Body of pancreas (tissue), 4 donors: ENCODE measurements at places on chromosomes 5 and 9. TPM values are rescaled to one million over a fixed set of nuclear protein-coding genes. Genes with fewer than 3 reads are reported as not detected.

The C5orf46 gene
- not detected for total RNA-seq

The ACTBL2 gene
- total RNA-seq: not detected

The THBS4 gene
- 20.8 TPM for total RNA-seq

The TBC1D9B gene
- 69.8 TPM for total RNA-seq

The CTNNAL1 gene
- total RNA-seq: 15.8 TPM

The PCDHGA12 gene
- total RNA-seq: 5.4 TPM

The SLC27A6 gene
- 1.3 TPM for total RNA-seq

DNA sequence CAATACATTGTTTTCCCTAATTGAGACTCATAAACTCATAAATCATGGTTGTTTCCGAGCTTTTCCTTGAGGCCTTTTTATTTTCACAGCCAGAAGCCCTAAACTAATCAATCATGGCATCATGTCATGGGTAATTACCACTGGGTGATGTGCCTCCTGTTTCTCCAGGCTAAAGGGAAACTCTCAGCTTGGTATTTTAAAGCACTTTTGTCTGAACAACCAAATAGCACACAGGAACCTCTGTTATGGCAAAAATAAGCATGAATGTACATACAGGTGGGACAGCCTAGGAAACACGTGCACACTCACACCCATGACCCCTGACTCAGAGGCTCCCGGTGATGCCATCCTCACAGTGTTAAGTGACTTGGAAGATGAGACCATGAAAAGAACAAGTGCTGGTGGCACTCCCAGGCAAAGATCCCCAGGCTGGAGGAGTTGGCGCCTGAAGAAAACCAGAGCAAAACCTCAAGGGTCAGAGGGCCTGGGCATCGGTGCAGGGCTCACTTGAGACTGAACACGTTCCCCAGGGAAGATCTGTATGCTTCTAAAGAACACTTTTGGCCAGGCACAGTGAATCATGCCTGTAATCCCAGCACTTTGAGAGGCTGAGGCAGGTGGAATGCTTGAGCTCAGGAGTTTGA is 154.3 kb downstream of the ROR2 start:
- H3K36me3 ChIP-seq: no peaks in the 10 kb centered on the region
- H3K27ac ChIP-seq: no peak overlapping the region
- no peak overlapping the region for H3K4me3 ChIP-seq
- no peak for DNase-seq

DNA sequence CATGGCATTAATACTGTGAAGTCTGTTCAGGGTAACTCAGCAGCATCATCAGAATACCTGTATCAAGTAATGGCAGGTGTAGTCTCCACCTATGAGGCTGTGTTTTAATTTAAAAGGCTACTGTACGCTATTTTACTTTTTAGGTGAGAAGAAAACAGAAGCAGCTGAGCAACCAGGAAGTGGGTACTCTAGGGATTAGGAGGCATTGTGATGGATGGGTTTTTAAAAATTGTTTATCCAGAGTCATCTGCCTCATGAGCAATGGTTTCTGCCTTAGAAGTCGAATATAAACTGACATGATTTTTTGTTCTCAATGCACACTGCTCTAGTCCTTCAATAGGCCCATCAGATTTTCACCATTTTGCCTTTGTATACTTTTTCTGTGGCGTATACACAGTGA is 42.6 kb downstream of the PSIP1 start:
- H3K4me3 ChIP-seq: no peak overlapping the region
- no peak for DNase-seq
- peaks cover 21% of the 10 kb centered on the region for H3K4me1 ChIP-seq
- peaks cover 6% of the 10 kb centered on the region for H3K36me3 ChIP-seq

- H3K36me3 ChIP-seq: no peaks in the 10 kb centered on the region
- no peaks in the 10 kb centered on the region for H3K27me3 ChIP-seq
- H3K4me1 ChIP-seq: no peaks in the 10 kb centered on the region
- no peak overlapping the region for H3K27ac ChIP-seq
- peak; percentile 22 for DNase-seq
- no peak overlapping the region for H3K4me3 ChIP-seq
These were observed 138.5 kb upstream of the TYRP1 start for GRCh38 chr9:12554636-12555035.

GRCh38 chr5:53963958-53964357 is 346.4 kb downstream of the ARL15 start:
- DNase-seq: no peak
- H3K4me1 ChIP-seq: no peaks in the 10 kb centered on the region
- H3K27ac ChIP-seq: no peak overlapping the region
- no peaks in the 10 kb centered on the region for H3K27me3 ChIP-seq
- no peaks in the 10 kb centered on the region for H3K36me3 ChIP-seq
- no peak overlapping the region for H3K4me3 ChIP-seq

- H3K27me3 ChIP-seq: no peaks in the 10 kb centered on the region
- H3K4me3 ChIP-seq: no peak overlapping the region
- no peak overlapping the region for H3K27ac ChIP-seq
- no peaks in the 10 kb centered on the region for H3K36me3 ChIP-seq
- DNase-seq: no peak
- H3K4me1 ChIP-seq: no peaks in the 10 kb centered on the region
These were observed 62.8 kb downstream of the GNA14 start for GRCh38 chr9:77585335-77585786.

- no peak overlapping the region for H3K4me3 ChIP-seq
- no peaks in the 10 kb centered on the region for H3K36me3 ChIP-seq
- H3K4me1 ChIP-seq: no peaks in the 10 kb centered on the region
These were observed 154.8 kb upstream of the GAS1 start for GRCh38 chr9:87102126-87102525.

- no peak for DNase-seq
- no peaks in the 10 kb centered on the region for H3K27me3 ChIP-seq
These were observed 16.4 kb downstream of the TRIP13 start for GRCh38 chr5:909086-909485.

GRCh38 chr5:19488786-19489185 is 499.2 kb downstream of the CDH18 start:
- no peak overlapping the region for H3K4me3 ChIP-seq
- H3K4me1 ChIP-seq: no peaks in the 10 kb centered on the region
- DNase-seq: no peak
- no peaks in the 10 kb centered on the region for H3K27me3 ChIP-seq
- H3K36me3 ChIP-seq: no peaks in the 10 kb centered on the region
- no peak overlapping the region for H3K27ac ChIP-seq

GRCh38 chr9:127708952-127709587 is 2.3 kb downstream of the CFAP157 start:
- peaks cover 27% of the 10 kb centered on the region for H3K4me1 ChIP-seq
- no peak overlapping the region for H3K4me3 ChIP-seq
- H3K27me3 ChIP-seq: no peaks in the 10 kb centered on the region
- no peaks in the 10 kb centered on the region for H3K36me3 ChIP-seq
- no peak for DNase-seq

GRCh38 chr9:98538626-98539031 is 170.1 kb downstream of the GABBR2 start:
- H3K4me3 ChIP-seq: no peak overlapping the region
- no peaks in the 10 kb centered on the region for H3K27me3 ChIP-seq
- H3K27ac ChIP-seq: no peak overlapping the region
- no peak for DNase-seq
- H3K4me1 ChIP-seq: no peaks in the 10 kb centered on the region

GRCh38 chr9:133629221-133630110 is 6.7 kb upstream of the DBH start:
- no peak for DNase-seq
- no peak overlapping the region for H3K27ac ChIP-seq
- H3K4me1 ChIP-seq: no peaks in the 10 kb centered on the region
- H3K4me3 ChIP-seq: no peak overlapping the region

DNA sequence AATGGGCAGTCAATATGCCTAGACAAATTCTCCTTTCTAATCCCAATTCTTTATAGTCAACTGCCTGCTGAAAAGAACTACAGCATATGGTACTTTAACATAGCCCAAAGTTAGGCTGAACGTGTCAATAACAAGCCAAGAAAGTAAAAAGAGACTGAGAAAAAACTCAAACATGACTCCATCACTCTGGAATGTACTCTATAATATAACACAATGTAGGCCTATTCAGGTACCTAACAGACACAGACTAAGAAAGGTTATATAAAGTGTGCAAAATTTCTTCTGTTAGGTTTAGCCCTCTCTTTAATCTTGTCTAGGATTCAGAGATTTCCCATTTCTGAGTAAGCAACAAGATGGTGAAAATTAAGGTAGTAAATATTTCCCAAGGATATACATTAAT is 209.7 kb upstream of the PRR16 start:
- no peaks in the 10 kb centered on the region for H3K36me3 ChIP-seq
- no peak overlapping the region for H3K27ac ChIP-seq
- H3K4me3 ChIP-seq: no peak overlapping the region
- H3K4me1 ChIP-seq: no peaks in the 10 kb centered on the region
